ENCODE measurements at places on chromosomes 4 and X. TPM values are rescaled to one million over a fixed set of nuclear protein-coding genes. Genes with fewer than 3 reads are reported as not detected.

GRCh38 chr4:120919358-120919757 lies 3.2 kb downstream of the PRDM5 start:
- DNase-seq: no peak

GRCh38 chr4:118340109-118340508 lies 12.7 kb downstream of the PRSS12 start:
- no peak for DNase-seq

GRCh38 chr4:133856731-133857355 lies 344.7 kb downstream of the PABPC4L start:
- no peak for DNase-seq

GRCh38 chrX:39507617-39508299 lies 590.0 kb downstream of the BCOR start:
- no peak for DNase-seq

DNA sequence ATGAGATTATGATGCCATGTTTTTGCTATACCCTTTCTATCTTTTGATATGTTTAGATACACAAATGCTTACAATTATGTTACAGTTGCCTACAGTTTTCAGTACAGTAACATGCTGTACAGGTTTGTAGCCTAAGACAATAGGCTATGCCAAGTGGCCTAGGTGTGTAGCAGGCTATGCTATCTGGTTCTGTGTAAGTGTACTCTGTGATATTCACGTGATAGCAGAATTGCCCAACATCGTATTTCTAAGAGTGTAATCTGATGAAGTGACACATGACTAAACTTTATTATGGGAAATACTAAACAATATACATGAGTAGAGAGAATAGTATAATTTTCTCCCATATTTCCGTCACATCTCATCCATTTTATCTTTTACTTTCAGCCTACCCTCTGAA lies 97.0 kb downstream of the CLDN22 start:
- DNase-seq: no peak

DNA sequence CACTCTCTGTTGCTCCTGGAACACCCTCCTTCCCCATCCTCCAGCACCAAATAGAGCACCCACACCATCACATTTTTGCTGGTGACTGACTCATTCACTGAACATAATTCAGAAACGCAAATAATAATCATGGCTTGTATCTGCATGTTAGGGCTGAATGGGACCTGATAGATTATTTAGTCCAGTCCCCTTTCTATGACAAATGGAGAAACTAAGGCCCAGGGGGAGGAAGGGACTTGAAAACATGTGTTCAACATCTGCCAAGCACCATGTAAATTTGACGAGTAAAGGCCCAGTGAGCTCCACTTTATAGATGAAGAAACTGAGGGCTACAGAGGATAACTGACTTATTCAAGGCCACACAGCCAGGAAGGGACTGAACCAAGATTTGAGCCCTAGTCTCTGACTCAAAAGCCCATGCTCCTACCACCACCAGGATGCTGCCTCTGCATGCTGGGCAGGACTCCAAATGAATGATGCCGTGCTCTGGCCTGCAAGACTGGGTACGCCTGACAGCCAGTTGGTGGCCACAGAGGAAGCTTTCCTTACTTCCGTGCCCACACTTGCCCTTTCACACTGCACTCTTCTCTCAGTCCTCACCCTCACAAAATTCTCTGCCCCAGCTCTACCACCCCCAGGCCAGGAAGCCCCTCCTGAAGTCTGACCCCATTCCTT lies 133.3 kb upstream of the PJA1 start:
- DNase-seq: no peak

DNA sequence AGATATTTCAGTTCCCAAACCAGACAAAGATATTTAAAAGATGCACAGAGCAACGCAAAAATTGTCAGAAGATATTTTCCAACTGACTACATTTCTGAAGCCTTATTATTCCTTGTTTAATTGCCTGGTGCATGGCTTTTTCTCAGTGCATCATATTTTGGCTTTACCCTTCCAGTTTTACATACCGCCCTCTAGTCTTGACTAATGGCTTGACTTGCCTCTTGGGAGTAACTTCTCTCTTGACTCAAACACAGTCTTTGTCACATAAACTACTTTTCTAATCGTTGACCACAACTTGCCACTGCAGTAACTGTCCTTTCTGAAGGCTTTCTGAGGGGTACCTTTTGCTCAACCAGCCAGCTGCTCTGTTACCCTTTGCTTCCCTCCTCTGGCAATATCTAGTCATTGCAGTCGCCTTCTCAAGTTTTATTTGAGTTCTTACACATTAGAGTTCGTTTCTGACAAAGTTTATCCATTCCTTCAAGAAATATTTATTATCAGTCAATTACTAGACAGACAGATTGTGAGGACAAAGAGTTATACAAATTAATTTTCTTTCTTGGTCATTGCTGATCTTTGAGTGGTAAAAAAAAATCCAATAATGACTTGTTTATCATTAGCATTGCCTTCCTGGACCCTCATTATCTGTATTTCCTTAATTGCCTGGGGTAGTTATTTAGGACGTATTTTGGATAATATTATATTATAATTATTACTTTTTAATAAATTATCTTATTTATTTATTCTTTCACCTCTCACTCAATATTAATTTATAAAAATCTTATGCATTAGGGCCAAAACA lies 506.9 kb upstream of the PCDH10 start:
- peak; percentile 36 for DNase-seq

GRCh38 chr4:577499-578450 lies 1.7 kb upstream of the TMEM271 start:
- no peak for DNase-seq

- no peak for DNase-seq
Observed at GRCh38 chrX:24357106-24357505, 3.3 kb upstream of the SUPT20HL1 start.

DNA sequence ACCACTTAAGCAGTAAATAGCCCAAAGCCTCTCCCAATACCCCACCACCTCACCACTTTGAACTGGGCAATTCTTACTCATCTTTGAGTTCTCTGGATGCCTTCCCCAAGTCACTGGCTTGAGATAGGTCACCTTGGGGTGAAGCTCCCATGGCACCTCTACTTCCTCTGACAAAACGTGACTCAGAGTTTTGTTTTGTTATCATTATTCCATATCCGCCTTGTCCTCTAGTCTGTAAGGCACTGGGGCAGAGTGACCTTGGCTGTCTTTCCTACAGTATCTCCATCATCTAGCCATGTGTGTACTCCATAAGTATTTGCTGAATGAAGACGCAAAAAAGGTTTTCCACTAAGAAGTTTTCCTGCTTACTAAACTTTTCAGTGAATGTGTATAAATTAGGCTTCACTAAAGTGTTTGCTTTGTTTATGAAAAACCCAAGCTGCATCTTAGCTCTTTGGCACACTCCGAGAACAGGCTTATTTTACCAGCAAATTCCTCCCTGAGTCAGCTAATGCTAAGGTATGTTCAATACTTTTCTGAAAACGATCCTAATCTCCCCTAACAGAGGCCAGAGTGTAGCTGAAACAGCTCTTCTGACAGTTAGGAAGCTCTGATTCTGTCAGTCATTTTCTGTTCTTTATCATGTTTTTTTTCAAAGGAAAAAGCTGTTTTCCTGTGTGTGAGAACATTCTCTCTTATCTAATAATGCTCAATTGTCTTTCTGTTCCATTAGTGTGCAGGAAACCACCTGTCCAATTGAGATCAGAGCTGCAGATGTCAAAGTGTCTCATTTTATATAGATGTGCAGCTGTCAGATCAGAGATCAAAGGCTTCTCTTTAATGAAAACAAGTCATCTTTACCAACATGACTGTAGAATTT lies 30.2 kb upstream of the TSPAN5 start:
- DNase-seq: no peak

The DUSP9 gene
- 33.8 TPM for polyA plus RNA-seq

DNA sequence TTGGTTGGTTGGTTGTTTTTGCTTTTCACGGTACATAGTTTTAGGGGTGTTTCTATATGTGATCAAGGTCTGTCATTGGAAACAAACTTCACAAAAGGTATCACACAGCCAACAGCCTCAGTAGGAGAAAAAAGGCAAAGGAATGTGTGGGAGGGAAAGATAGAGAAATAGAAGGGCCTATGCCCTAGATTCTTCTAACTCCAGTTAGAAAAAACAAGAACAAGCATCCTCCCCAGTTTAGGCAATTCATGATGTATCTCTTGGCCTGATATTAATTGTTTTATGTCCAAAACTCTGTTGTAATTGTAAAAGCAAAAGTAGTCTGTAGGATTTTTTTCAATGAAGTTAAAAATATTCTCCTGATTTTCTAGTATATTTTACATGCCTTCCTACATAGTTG lies 192.4 kb upstream of the EDNRA start:
- no peak for DNase-seq

DNA sequence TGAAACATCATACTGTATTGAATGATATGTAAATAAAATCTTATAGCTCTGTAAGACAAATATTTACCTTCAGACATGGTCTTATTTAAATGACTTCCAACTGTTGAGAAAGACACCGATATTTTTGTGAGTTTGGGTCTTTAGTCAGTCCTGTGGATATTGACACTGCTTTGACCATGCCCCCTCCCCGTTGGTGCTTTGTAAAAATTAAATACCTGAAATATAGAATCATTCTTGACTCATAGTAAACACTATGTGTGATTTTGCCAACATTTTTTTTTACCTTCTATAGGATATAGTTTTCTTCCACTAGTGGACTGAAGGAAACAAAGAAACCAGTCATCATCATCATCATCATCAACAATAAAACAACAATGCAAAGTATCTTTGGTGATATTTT lies 114.3 kb upstream of the HS3ST1 start:
- DNase-seq: no peak

- no peak for DNase-seq
Observed at GRCh38 chr4:124450851-124451250, 261.7 kb downstream of the ANKRD50 start.

The UGT8 gene
- polyA plus RNA-seq: 60.2 TPM

The TMEM156 gene
- polyA plus RNA-seq: 3.0 TPM

- no peak for DNase-seq
Observed at GRCh38 chr4:151804086-151804630, 43.4 kb upstream of the GATB start.

DNA sequence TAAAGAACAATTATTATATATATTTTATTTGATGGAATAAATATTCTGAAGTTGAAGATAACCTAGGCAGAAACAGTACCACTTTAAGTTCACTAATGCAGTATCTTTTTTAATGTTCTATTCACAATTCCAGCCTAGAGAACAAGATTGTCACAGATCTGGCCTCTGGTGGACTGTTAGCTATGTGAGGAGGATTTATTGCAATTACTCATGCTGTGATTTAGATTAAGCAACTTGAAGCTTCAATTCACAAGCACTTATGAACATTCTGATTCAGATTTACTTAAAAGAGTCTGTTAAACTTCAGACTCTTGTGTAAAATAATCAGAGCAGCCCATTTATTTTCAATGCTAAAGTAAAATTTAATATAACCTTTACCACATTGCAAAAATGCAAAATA lies 1489.8 kb downstream of the STIM2 start:
- DNase-seq: no peak

The DHRSX gene
- 27.5 TPM for polyA plus RNA-seq

DNA sequence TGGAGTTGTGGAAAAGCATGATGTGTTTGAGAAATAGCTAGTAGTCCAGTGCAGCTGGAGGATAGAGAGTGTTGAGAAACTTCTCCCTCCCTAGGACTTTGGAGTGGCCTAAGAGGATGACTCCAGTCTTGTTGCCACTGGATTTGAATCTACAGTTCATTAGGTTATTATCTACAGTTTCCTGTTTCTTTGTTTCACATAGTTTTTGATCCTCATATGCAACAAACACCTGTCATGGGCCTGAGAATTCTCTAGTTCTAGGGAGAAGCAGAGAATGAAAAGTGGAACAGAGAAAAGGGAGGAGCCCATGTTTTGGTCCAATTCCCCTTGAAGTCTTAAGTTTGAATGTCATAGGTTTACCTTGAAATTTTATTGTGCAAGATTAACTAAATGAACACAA lies 73.6 kb upstream of the TBC1D9 start:
- DNase-seq: no peak

The OSTC gene
- 248 TPM for polyA plus RNA-seq

- DNase-seq: no peak
Observed at GRCh38 chrX:116267511-116268040, 97.0 kb downstream of the AGTR2 start.

- DNase-seq: no peak
Observed at GRCh38 chrX:64330284-64330683, 65.0 kb downstream of the MTMR8 start.

GRCh38 chr4:185546335-185546734 lies 11.0 kb upstream of the PDLIM3 start:
- DNase-seq: no peak

GRCh38 chrX:107454302-107454701 lies 4.8 kb downstream of the FRMPD3 start:
- no peak for DNase-seq

DNA sequence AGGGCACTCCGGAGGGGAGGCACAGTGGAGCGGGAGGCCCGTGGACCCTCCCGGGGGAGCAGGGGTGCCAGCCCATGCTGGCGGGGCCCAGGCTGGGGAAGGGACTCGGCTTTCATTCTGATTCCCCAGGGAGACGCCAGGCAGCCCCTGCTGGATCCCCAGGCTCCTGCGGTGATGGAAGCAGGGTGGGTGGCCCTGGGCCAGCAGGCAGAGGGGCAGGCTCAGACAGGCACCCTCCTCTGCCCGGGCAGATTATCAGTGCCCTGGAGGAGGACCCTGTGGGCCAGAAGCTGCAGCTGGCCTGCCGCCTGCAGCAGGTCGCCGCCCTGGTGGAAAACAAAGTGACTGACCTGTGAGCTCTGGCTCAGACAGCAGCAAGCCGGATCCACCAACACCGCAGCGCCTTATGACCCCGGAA lies 2.1 kb upstream of the SRPK3 start:
- no peak for DNase-seq

DNA sequence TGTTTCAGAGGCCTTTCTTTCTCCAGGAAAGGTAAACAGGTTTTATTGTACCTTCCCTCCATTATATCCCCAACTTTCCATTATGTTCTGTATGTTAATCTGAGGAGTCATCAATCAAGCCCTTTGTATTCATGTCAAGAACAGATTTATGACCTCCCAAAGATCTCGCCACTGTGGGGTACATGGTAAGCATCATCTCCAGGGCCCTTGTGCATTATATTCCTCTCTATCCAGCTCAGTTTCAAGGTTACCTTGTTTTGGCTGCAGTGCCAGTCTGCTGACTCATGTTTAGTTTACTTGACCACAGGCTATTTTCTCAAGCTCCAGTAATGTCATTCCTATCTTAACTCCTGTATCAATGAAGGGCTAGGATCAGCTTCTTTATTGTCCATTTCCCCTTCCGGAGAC lies 125.1 kb upstream of the FRMPD4 start:
- DNase-seq: no peak

DNA sequence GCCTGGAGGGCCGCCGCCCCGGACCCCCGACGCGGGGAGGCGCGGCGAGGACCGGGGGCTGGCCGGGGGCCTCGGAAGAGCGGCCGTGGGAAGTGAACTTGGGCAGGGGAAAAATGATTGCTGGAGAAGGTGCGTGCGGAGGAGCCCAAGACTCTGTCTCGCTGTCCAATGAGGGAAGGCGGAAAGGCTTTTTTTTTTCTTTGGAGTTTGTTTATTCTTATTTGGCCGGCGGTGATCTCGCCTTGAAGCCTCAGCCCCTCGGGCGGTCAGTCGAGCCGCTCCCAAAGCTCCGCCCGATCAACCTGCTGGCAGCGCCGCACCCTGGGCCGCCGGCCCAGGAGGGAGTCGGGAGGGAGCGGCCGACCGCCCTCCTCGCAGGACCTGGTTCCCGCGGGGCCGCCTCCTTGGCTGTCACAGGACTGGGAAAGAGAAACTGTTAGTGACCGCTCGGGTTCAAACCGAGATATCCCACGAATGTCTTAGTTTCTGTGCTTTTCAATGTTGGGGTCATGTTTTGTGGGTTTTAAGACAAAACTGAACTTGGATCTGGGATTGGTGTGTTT lies 2.5 kb downstream of the CPEB2 start:
- DNase-seq: peak; percentile 40

The C4orf51 gene
- polyA plus RNA-seq: not detected

- DNase-seq: no peak
Observed at GRCh38 chr4:187378441-187378840, 617.1 kb upstream of the ZFP42 start.
